Globus pallidus (tissue), 1 donor: ENCODE measurements at places on chromosomes 3 and 15.
A peak's percentile ranks its signal among the peaks of the same experiment; 100 is the strongest.

DNA sequence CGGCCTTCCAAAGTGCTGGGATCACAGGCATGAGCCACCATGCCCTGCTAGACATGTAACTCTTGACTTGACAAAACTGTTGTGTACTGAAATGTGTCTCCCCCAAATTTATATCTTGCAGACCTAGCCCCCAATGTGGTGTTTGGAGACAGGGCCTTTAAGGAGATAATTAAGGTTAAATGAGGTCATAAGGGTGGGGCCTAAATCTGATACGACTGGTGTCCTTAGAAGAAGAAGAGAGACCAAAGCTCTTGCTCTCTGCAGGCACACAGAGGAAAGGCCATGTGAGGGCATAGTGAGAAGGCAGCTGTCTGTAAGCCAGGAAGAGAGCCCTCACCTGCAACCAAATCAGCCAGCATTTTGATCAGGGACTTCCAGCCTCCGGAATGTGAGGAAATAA lies 361.3 kb downstream of the SV2B start:
- DNase-seq, result no peak

DNA sequence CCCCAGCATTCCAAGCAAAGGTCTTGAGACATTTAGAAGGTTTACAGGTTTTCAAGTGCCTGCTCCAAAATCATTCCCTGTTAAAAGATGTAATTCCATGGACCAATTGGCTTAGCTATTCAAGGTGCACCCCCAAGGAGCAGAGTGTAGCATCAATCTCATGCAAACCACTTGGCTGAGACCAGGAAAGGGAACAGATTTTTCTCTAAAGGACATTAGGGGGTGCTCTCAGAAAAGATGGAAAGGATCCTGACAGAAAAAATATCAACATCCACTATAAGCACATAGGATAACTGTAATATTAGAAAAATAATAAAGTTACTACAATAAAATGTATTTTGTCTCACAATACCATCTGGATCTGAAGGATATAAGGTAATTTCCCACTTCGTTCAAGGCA lies 328.0 kb upstream of the CDIN1 start:
- DNase-seq, result no peak

GRCh38 chr15:48577469-48577868 lies 68.0 kb downstream of the FBN1 start:
- DNase-seq, result no peak

GRCh38 chr15:58506064-58506490 lies 74.3 kb downstream of the LIPC start:
- no peak for DNase-seq

GRCh38 chr3:49745986-49746385 lies 22.2 kb upstream of the GMPPB start:
- no peak for DNase-seq

GRCh38 chr15:99556011-99556410 lies 9.8 kb upstream of the MEF2A start:
- DNase-seq, result no peak

DNA sequence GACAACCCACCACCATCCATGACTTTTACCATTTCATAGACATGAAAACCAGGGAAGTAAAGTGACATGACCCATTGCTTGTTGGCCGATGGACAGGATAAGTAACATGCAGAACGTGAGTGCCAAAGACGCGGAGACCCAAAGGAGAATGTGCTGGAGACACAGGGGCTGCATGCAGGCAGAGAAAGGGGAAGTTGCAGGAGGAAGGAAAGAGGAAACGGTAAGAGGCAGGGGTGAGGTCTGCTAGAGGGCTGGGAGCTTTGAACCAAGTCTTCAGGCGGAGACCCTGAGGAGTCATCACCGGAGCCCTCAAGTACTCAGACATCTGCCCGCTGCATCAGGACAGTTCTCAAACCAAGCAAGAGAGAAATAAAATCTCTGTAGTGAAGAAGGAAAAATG lies 34.9 kb downstream of the MAGEF1 start:
- peak; percentile 55 for DNase-seq

DNA sequence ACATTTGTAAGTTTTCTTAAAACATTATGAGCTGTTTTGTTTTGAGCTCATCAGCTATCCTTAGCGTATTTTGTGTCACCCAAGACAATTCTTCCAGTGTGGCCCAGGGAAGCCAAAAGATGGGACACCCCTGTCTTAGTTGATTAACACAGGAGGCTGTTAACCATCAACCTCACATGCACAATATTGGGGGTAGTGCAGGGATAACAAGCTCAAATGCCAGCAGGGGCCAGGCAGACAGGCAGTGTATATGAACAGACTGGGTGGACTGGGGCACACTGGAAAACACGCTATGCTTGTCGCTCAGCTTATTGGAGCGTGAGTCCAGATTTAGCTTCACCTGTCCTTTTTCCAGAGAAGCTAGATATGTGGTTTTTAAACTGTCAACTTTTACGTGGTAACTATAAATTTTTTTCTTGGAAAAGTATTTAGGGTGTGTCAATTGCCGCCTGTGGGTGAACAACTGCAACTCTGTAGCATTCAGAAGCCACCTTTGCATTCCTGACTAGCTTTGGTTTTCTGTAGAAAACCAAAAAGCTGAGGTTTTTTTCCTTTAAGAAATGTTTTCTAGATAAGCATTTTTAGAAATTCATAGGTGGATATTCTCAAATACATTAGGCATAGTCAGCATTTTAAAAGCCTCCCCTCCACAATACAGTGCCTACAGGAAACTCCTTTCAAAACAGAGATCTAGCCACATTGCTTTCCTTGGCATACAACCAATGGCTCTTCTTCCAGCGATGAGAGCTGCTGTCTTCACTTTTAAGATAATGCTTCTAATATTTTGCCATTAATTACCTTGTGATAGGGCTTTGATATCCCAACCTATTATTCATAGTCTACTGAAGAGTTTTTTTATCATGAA lies 14.6 kb downstream of the PSMD6 start:
- no peak for DNase-seq

- no peak for DNase-seq
These were observed 69.0 kb downstream of the MGLL start for GRCh38 chr3:127753338-127753737.

DNA sequence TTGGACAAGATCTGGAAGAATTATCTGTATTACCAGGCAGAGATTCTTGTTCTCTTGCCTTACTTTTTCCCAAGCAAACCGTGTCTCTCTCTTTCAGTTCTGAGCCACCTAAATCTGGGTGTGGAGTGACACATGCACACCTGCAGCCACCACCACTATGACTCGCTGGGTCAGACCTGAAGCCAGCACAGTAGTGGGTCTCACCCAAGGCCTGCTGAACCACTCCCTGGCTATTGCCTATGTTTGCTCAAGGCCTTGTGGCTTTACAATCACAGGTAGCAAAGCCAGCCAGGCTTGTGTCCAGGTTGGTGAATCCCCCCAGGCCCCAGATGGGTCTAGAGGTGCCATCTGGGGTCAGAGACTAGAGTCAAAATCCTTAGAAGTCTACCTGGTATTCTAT lies 28.7 kb upstream of the COPB2 start:
- no peak for DNase-seq

- peak; percentile 7 for DNase-seq
These were observed 568 bp upstream of the NCBP2 start for GRCh38 chr3:196942915-196943277.
